ENCODE measurements at places on chromosomes 12 and 14.

- DNase-seq, result no peak
These were observed 263.0 kb upstream of the SOX5 start for GRCh38 chr12:24212496-24212895.

DNA sequence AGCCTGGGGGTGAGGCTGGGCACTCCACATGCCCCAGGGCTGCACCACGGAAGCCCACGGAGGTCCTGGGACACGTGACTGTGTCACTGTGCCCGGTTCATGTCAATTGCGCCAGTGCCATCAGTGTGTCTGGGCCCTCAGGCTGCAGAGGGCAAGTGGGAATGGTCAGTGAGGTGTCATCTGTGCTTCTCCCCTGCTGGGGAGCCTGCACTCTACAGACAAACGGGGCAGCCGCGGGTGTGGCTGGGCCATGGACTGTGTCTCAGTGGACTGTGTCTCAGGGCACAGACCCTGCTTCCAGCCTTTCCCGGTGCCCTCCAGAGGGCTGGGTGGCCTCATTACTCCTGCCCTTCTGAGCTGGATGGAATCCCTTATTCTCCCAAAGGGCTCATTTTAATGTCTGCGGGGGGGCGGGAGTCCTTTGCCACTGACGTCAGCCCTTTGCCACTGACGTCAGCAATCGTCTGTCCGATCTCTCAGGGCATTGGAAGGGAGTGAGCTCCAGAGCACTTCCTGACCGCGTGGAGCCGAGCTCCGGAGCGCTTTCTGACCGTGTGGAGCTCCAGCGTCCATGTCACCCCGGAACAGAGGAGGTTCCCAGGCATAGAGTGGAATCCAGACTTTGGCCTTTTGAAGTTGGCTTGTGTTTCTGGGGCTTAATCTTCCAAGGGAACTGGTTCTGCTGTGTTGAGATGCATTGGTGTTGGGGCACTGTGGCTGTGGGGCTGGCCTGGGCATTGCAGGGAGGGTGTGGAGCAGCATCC, 72.4 kb downstream of the ADGRD1 start:
- no peak for DNase-seq

- no peak for DNase-seq
These were observed 58.7 kb downstream of the LRRC74A start for GRCh38 chr14:76884853-76885276.

DNA sequence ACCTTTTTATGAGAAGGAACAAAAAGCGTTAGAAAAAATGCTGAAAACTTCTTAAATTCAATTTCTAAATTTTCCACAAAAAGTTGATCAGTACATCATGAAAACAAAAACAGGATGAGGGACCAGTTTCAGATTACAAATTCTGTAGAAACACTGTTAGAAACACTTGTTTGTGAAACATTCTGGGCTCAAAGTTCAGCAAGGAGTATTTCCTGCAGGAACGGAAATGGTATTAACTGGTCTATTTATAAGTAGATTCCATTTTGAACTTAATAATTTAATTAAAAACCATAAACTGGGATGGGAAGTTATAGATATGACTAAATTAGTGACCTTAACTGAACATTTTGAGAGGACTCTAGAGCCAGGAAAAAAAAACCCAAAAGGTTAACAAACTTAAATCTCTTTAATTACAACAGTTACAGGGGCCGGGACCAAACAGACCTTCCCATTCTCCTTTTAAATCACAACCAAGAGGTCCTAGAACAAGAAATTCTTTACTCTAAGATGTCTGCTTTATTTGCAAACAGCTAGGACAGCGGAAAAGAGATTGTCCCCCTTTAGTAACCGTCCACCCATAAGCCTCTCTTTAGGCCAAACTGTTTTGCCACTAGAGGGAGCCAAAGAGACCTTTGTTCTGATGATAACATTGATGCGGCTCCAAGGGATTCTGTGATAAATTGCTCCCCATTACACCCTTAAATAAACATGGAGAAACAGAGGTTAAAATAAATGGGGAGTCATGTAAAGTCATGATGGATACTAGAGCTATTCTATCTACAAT, 69.0 kb upstream of the RERGL start:
- DNase-seq, result peak; percentile 27

DNA sequence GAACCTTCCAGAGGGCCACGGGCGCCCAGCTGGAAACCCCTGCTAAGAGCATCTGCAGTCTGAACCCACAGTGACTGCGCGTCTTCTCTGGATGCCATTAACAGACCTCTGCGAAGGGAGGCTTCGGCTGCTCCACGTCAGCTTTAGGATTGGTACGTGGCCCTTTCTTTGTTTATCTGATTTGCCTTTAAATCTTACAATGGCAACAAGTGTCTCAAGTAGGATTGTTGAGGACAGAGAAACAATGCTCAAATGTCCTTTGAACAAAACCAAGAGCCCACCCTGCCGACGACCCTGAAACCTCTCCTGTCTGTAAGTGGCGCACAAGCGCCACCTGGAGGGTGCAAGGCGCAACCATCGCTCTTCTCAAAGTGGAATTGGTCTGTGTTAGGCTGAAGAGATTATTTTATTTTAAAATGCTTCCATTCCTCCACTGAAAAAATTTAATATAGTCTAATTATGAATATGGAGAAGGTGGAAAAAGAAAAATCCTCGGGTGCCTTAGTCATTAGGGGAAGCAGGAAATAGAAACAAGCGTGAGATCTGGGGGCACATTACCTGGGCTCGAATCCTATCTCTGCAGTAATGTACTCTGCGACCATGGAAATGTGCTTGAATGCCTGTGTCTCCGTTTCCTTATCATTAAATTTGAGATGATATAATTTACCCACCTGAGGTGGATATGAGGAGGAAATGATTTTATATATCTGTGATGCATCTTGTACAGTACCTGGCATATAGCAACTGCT, 82.6 kb upstream of the PTPRB start:
- no peak for DNase-seq

DNA sequence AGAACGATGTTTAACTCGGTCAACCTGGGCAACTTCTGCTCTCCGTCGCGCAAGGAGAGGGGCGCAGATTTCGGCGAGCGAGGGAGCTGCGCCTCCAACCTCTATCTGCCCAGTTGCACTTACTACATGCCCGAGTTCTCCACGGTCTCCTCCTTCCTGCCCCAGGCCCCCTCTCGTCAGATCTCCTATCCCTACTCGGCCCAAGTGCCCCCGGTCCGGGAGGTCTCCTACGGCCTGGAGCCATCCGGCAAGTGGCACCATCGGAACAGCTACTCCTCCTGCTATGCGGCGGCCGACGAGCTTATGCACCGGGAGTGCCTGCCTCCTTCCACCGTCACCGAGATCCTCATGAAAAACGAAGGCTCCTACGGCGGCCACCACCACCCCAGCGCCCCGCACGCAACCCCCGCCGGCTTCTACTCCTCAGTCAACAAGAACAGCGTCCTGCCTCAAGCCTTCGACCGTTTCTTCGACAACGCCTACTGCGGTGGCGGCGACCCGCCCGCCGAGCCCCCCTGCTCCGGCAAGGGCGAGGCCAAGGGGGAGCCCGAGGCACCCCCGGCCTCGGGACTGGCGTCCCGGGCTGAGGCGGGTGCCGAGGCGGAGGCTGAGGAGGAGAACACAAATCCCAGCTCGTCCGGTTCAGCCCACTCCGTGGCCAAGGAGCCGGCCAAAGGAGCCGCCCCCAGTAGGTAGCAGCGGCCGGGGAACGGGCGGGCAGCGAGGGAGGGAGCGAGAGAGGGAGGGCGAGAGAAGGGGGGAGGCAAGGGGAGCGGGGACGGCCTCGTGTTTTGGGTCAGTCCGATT, 513 bp downstream of the HOXC11 start:
- DNase-seq, result no peak

- peak; percentile 98 for DNase-seq
These were observed 175.2 kb upstream of the HMGA2 start for GRCh38 chr12:65649126-65649525.

- DNase-seq, result no peak
These were observed 95.2 kb upstream of the FOXG1 start for GRCh38 chr14:28671425-28671824.

GRCh38 chr14:80930836-80931389, 10.6 kb downstream of the CEP128 start:
- peak; percentile 45 for DNase-seq

GRCh38 chr14:89550821-89551220, 133.8 kb upstream of the FOXN3 start:
- no peak for DNase-seq

DNA sequence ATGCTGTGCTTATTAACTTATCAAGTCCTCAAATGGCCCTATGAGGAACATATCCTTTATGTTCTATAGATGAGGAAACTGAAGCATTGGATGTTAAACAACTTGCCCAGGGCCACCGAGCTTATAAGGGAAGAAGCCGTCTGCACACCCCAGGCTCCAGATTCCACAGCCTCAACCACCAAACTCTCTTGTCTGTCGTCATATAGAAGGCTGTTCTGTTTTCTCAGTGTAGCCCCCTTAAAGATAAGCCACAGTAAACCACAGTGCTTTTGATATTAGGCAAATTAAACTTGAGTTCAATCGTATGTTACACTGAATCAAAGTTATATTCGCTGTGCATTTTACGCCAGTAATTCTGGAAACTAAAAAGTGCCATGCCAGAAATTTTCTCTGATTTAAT, 116.7 kb downstream of the PRKCH start:
- DNase-seq, result no peak

DNA sequence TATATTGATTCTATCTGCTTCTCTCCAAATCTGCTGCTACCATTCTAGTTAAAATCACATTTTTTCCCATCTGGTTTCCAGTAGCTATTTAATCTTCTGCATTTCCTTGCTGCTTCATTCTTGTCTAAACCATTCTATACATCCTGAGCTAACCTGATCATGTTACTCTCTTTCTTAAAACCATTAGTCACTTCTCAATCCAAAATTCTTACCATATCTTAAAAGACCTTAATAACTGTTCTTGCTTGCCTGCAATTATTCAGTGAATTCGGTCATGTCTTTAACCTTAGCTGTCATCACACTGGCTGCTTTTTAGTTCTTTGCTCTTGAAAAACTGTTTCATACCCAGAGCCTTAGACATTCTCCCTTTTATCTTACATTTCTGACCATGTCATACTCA, 56.4 kb upstream of the PZP start:
- no peak for DNase-seq

DNA sequence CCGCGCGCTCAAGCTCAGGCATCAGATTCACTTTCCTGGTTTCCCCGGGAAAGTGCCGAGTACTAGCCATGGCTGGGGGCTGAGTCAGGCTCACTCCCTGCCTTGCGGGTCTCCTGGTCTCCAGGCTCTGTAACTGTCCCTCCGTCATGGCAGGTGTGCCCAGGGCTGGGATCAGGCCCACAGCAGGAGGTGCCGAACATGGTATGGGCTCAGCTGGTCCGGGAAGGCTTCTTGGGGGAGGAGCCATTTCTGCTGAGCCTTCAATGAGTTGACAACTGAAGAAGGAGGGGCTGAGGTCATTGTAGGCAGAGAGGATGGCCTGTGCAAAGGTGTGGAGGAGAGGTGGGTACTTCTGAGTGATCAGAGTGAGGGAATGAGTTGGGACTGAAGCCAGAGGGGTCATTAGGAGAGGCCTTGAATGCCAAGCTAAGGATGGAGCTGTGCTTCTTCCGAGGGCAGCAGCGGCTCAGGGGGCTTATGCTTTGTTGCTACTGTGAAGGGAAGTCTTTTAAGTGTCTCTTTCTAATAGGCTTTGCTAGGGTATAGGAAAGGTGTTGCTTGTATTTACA, 769 bp downstream of the EXOC3L4 start:
- no peak for DNase-seq

- no peak for DNase-seq
These were observed 167.9 kb downstream of the FSCB start for GRCh38 chr14:44339231-44339630.

GRCh38 chr14:67650694-67651093, 23.7 kb downstream of the VTI1B start:
- DNase-seq, result peak; percentile 63

- no peak for DNase-seq
These were observed 55.4 kb upstream of the RNU6-8 start for GRCh38 chr14:32258336-32258993.

- DNase-seq, result no peak
These were observed 119.4 kb downstream of the SAMD4A start for GRCh38 chr14:54686219-54686870.

DNA sequence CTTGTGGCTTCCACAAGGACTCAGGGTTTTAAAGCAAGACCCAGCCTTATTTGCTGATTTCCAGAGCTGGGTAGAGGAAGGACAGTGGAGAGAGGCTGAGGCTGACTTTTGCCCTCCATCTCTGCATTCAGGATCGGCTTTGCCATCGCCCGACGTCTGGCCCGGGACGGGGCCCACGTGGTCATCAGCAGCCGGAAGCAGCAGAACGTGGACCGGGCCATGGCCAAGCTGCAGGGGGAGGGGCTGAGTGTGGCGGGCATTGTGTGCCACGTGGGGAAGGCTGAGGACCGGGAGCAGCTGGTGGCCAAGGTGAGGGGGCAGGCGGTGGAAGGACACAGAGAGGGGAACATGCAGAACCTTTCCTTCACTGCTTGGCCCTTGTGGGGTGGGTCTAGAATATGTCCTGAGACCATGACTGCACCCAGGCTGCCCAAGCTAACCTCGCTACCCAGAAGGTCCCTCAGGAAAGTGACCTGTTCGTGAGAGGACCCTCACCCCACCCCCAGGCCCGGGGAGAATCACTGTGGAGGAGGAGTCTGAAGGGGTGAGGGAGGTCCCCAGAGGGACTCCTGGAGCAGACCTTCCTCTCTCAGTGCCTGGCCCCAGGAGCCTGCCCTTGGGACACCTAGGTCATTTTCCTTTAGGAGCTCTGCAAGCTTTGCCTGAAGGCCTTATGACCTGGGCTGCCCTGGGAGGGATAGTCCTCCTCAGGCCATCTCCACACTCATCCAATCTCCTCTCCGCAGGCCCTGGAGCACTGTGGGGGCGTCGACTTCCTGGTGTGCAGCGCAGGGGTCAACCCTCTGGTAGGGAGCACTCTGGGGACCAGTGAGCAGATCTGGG, 3.1 kb downstream of the DHRS2 start:
- DNase-seq, result no peak

GRCh38 chr12:122094137-122094734, 15.7 kb downstream of the MLXIP start:
- no peak for DNase-seq

All from PC-9 (cell line).